ENCODE measurements at places on chromosomes 3 and 15.

DNA sequence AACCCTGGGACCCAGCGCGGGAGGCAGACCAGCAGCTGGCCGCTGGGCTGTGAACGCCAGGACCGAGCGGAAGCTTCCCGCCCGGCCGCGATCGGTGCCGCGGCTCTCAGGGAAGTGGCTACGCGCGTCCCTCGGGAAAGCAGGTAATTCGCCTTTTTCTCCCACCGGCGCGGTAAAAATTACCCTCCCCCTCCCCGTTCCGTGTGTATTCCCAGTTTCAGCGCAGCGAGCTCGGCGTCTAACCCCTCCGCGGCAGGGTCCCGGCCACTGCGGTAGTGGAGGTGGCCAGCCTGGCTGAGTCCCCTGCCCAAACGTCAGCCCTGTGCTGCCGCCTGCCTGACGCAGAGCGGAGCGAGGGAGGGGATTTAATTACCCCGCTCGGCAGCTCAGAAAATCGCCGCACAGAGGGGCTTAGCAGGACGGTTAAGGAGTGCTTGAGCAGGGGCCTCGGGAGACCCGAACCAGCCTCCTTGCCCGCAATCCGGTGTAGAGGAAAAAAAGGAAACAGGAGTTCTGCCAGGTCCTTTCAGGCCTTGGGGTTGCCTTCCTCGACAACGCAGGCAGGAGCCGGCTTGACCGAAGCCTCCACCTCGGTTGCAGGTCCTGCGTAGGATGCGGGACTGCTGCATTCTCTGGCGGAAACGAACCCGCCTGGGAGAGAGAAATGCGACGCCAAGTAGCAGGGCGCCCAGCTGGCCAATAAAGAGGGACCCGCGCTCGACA, 2.9 kb downstream of the GATA2 start:
- no peak for DNase-seq

- no peak for DNase-seq
These were observed 15.0 kb downstream of the TASOR start for GRCh38 chr3:56667973-56668579.

GRCh38 chr3:18061737-18062656, 319.6 kb upstream of the TBC1D5 start:
- DNase-seq = no peak

- DNase-seq = no peak
These were observed 474.2 kb downstream of the MAGI1 start for GRCh38 chr3:65564483-65564882.

DNA sequence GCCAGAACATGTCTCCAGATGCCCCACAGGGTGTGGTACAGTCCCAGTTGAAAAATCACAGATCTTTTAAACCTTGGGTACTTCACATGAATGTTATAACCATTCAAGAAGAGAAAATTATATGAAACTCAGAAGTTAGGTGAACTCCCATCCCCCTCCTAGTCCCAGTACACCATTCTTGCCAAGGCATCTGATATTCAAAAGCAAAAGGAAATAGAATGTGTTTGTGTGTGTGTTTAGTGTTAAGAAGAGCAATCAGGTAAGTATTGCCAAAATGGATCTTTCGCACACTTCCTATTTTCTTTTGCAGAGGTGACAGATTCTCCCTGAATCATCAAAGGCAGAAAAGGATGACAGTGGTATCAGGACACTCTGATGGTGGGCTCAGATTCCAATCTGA, 44.1 kb upstream of the LMOD3 start:
- DNase-seq = no peak

DNA sequence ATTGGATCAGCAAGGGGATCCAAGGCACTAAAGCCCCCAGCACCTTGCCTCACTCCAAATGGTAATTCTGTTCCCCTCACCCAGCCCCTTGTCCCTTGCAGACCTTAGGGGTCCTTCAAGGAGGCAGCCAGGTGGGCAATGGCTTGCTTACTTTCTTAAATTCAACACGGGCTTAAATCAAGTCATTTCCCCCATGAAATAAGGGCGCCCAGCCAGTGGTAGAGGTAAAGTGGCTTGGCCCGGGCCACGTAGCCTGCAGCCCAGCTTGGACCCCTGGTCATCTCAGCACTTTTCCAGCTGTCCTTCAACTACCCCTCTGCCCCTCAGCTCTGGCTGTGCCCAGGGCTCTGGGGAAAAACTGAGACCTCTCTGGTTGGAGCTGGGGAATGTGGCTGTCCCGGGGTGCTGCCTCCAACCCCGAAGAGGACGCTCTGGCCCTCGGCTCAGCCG, 1.2 kb downstream of the PSTPIP1 start:
- DNase-seq = no peak

DNA sequence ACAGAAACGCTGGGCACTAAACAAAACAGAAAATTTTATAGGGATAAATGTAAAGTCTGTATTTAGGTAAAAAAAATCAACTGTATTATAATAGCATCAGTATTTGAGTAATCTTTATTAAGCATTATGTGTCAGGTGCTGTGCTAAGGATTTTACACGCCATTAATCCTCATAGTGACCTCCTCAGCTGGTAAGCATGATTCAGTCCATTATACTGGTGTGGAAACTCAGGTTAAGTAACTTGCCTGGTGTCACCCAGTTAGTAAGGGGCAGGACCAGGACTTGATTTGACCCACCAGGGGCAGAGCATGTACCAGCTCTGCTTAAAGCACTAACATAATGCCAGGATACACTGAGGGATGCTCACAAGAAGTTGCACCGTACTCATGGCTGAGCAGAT, 4.8 kb downstream of the MYO5C start:
- no peak for DNase-seq

GRCh38 chr3:133927540-133928066, 31.9 kb upstream of the RAB6B start:
- no peak for DNase-seq

GRCh38 chr15:92077353-92078085, 224.0 kb downstream of the SLCO3A1 start:
- DNase-seq = peak; percentile 45

DNA sequence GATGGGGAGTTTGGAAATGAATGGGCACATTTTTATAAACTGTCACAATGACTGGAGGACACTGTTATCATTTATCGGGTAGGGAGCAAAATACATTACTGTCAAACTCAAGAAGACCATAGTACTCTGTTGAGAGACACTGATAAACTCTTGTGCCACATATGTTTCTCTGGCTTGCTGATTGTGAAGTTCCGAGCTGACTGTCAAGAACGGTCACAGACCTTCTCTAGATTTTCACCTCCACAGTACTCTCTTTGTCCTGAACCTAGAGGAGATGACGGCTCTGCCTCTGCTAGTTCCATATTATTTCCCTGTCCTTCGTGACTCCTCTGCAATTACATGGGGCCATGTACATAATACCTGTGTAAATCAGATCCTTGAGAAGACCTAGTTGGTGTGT, 451.9 kb downstream of the LPP start:
- no peak for DNase-seq

DNA sequence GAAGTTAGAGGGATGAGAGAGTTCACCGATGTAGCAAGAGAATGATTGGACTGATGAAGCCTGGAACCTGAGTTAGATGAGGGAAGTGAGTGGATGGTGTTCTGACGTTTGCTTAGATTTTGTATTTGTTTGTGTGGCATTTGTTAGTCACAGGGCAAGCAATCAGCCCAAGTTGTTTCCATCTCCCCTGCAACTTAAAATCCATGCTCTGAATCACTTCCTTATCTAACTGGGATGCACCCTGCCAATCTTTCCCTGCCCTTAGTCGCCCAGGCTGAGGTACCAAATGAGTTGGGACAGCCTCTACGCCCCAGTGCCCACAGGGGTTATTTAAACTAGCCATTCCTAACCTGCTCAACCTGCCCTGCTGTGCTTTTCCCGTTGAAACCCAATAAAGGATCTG, 12.6 kb downstream of the PAQR5 start:
- DNase-seq = no peak

DNA sequence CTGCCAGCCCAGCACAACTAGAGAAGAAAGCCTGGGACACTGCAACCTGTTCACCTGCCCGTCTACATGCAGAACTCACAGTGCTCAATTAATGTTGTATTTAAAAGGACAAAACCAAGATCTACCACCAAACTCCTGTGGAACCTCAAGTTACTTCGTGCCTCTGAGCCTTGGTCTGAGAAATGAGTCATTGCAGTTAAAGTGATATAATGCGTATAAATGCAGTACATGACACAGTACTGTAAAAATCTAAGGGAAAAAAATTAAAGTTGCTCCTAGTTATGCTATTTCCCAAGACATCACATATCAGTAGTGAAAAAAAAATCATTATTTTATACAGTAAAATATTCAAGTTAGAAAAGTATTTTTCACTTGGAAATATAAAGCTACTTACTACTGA, 138.9 kb downstream of the ZIC4 start:
- no peak for DNase-seq

DNA sequence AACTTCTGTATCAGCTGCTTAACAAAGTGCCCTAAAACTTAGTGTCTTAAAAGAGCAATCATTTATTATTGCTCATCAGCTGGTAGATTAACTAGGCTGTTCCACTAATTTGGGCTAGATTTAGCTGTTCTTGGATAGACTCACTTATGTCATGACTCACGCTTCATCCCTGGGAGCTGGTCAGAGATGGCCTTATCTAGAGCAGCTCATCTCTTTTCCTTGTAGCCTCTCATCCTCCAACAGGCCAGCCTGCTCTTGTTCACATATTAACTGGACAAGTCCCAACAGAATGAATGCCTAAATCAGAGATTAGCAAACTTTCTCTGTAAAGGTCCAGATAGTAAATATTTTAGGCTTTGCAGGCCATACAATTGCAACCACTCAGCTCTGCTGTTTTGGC, 66.9 kb upstream of the PLAAT1 start:
- DNase-seq = no peak

Measured in gastrocnemius medialis (tissue), 4 donors.